ENCODE measurements at places on chromosomes 5 and 9.

GRCh38 chr9:82865524-82865923, 197.4 kb downstream of the RASEF start:
- no peak for DNase-seq

- no peak for DNase-seq
These were observed 648.5 kb downstream of the BNC2 start for GRCh38 chr9:16221822-16222547.

GRCh38 chr5:54969856-54970828, 15.3 kb downstream of the ESM1 start:
- DNase-seq: no peak

GRCh38 chr5:149147676-149148075, 6.4 kb downstream of the ABLIM3 start:
- peak; percentile 12 for DNase-seq

DNA sequence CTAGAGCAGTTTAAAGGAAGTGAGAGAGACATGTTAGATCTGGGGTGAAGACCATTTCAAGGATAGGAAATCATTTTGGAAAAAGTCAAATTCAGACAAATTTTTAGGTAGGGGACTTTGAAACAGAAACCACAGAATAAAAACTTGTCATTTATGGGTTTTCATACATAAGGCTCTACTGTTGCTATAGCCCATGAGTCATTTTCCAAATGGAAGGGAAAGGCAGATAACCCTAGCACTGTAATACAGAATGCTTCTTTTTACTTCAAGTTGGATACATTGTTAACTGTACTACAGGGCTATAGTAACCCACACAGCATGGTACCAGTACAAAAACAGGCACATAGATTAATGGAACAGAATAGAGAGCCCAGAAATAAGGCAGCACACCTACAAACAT, 455.4 kb downstream of the EBF1 start:
- no peak for DNase-seq

DNA sequence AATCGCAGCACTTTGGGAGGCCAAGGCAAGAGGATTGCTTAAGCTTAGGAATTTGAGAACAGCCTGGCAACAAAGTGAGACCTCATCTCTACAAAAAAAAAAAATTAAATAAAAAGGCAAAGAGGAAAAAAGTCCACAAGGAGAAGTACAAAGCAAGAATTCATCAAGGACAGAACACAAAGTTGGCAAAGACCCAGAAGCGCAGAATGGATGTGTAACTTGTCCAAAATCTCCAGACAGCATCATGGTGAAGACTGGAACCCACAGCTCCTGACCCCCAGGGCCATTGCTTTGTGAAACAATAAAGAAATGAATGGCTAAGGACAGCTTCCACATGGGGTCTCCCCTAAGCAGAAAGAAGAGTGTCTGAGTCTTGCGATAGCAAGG, 7.8 kb downstream of the HSD17B3 start:
- no peak for DNase-seq

DNA sequence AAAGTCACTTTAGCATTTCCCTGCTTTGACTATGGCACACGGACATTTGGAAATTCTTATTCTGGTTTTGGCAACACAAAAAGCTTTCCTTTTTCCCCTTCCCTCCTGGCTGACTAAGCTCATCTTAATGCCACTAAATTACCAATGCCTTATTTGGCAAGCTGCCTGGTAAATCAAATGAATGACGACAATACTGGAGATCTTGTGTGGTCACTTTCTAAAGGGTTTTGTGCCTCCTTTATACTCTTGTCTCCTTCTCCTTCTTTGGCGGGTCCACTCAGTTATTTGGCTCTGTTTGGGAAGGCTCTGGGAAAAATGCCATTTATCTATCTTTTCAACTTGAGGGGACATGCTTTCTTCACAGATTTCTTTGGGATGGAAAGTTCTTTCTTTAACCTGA, 34.9 kb downstream of the SH3GL2 start:
- no peak for DNase-seq

GRCh38 chr9:134663753-134664415, 22.3 kb downstream of the COL5A1 start:
- DNase-seq: no peak

All from ACHN (cell line).